ENCODE measurements at places on chromosomes 3 and 15. TPM values are rescaled to one million over a fixed set of nuclear protein-coding genes. Genes with fewer than 3 reads are reported as not detected.

- DNase-seq: no peak
These were observed 28.3 kb downstream of the RPLP1 start for GRCh38 chr15:69480932-69481331.

DNA sequence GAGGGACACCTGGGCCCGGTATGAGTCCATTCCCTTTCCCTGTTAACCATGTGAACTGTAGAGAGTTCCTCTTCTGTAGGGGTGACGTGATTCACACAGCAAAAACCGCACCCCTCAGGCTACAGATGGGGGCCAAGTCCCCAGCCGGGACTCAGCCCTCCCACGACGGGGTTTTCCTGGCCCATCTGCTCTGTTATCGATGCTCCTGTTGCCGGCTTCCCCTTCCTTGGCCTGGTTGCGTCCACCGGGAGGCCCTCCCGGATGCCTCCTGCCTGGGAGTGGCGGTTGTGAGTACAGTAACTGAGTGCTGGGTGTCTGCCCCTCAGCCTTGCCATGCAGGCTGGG lies 817 bp upstream of the PLXNA1 start:
- no peak for DNase-seq

Gene GOLGA8H
- 0.49 TPM for total RNA-seq

DNA sequence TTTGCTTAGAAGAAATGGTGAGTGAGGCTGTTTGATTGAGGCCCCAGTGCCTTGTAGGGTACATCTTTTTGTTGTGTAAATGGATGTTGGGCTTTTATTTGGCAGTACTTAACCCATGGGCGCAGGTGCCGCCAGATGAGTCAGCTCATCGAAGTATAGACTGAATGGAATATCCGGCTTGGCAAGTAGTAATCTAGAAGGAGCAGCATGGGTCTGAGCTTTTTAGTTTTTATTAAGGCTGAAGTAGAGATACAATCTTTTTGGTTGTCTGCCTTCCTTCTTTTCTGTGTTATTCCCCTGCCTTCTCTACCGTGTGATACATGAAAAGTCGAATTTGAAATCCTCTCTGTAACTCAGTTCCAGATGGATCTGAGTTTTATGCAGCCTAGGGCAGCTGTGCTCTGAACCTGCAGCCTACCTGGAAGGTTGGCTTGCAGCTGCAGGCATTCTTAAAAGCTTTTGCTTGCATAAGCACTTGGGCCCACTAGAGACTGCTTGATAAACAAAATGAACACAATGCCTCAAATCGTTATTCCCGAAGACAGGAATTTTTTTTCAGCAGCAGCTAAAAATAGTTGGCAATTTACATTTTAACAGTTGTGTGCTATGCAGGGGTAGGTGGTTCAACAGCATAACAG lies 177.5 kb upstream of the CGNL1 start:
- DNase-seq: no peak

- no peak for DNase-seq
These were observed 23.3 kb downstream of the LRRC2 start for GRCh38 chr3:46542801-46543201.

Gene TPRG1
- not detected for total RNA-seq

GRCh38 chr15:73867426-73867825 lies 5.9 kb upstream of the TBC1D21 start:
- DNase-seq: no peak

DNA sequence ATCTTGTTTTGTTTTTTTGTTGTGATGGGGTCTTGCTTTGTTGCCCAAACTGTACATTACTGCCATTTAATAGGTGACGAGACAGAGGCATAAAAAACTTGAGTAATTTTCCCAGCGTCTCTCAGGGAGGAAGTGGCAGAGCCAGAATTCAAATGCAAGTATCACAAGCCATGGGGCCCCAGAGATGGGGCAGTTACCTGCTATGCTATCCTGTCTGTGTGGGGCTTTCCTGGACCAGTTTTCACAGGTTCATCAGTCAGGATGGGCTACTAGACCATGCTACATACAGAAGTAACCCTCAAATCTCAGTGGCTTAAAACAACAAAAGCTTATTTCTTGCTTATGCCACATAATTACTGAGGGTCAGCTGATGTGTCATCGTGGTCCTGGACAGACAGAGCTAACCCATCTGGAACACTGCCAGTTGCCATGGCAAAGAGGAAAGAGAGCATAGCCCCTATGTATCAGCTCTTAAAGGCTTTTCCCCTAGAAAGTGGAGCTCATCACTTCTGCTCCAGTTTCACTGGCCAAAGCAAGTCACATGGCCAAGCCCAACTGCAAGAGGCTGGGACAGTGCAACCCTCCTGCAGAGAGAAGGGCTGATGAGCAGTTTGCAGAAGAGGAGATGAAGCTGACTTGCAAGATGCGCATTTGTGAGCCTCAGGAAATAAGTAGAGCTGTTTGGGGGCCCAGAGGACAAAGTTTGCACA lies 31.7 kb upstream of the SYNM start:
- no peak for DNase-seq

- no peak for DNase-seq
These were observed 27.4 kb upstream of the CACNA2D3 start for GRCh38 chr3:54094926-54095325.

DNA sequence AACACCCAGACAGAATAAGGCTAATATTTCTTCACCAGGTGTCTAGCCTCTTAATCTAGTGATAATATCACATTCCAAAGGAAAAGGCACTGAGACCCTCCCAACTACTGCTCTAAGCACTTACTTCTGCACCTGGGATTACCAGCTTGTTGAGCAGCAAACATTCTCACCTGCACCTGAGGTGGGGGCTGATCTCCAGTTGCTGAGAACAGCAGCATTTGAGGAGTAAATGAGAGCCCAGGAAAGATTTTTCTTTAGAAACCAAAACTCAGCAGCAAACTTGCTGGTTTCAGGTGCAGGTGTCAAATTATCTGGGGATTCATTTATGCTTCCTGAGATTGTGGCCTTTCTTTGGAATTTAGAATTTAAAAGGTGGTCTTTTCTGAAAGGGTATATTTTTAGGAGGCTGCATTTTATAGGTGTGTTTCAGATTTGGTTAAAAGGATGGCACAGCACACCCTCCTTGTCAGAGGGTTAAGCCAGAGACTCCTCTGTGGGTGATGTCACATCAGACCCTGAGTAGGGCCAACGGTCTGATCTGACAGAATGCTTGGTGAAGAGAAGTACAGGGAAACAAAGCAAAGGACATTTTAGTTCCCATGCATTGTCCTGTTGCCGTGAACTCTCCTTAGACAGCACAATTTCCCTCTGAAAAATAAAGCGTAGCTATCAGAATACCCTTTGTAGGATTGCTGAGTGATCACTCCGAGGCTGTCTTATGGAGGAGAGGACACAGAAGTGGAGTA lies 411.0 kb upstream of the ATP11B start:
- no peak for DNase-seq

DNA sequence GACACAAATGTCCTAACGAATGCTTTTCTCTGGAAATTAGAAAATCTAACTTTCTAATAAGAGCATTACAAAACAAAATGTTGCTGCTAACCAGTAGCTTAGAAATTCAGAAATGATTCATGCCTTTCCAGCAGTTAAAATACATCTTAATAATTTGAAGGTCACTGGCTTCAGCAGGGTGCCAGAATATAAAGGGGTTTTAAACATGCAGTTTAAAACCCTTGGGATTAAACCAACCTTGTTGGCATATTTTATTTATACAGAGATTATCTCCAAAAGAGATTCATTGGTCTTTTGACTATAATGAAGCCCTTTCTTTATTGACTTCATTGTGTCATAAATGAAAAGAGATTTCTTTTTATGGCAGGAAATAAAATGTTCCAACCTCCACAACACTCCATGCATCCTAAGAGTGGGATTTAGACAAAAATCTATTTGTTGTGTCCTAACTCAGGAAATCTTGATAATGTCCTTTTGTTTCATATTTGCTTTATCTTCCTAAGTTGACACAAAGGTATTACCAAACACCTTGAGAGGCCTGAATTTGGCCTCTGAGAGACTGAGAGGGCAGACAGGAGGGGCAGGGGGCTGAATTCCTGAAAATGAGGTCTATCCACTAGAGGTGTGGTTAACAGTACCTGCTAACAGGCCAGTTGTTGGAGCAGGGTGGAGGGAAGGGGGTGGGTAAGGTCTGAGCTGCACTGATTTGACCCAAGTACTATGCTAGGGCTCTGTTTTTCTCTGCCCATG lies 124.4 kb downstream of the FEZF2 start:
- no peak for DNase-seq

Gene CELSR3
- 3.2 TPM for total RNA-seq

DNA sequence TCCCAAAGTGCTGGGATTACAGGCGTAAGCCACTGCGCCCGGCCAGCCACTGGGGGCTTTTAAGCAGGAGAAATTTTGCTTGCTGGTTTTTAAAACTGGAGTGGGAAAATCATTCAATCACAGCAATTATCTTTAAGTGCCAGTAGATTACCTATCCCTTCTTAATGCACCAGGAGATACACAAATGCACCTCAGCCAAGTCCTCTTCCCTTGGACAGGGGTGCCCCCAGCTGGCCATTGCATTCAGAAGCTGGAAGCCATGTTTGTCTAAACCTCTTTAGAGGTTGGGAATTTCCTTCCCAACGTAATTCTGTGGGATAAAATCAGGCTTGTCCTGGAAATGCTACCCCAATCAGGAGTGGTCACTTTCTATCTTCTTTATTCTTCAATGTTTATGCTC lies 26.6 kb downstream of the MIX23 start:
- peak; percentile 57 for DNase-seq

DNA sequence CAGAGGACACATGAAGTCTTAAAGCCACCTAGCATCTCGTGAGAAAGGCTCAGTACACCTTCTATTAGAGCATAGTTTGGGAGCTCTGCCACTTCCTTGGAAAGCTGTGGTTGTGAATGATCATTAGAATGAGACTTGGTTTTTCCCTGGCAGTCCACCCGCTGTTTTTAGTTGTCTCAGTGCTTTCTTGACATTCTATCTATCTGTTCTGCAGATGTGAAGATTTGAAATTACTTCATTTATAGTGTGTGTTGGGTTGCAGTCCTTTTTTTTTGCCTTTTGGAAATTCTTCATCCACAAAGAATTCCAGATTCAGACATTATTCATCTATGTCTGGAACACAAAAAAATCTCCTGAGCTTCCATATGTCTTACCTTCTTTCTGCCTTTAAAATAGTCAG lies 23.7 kb downstream of the PPP2R3A start:
- no peak for DNase-seq

Gene EPHB1
- total RNA-seq: not detected

Gene CPNE9
- not detected for total RNA-seq

- DNase-seq: peak; percentile 35
These were observed 1.8 kb downstream of the ARRDC4 start for GRCh38 chr15:97962263-97962662.

DNA sequence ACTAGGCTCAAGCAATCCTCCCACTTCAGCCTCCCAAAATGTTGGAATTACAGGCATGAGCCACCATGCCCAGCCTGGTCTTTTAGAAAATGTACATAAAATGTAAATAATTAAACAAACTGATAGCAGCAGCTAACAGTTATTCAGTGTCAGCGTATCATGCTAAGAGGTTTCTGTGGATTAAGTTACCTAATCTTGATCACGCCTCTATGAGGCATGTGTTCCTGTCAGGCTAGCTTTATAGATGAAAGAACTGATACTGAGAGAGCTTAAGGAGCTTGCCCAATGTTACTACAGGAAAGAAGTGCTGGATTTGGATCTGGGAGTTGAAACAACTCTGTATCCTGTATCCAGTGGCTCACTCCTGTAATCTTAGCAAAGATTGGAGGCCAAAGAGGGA lies 11.2 kb upstream of the MST1R start:
- no peak for DNase-seq

GRCh38 chr15:92843814-92844213 lies 56.3 kb upstream of the CHD2 start:
- DNase-seq: no peak

GRCh38 chr15:71295603-71296314 lies 180.5 kb downstream of the THSD4 start:
- no peak for DNase-seq

DNA sequence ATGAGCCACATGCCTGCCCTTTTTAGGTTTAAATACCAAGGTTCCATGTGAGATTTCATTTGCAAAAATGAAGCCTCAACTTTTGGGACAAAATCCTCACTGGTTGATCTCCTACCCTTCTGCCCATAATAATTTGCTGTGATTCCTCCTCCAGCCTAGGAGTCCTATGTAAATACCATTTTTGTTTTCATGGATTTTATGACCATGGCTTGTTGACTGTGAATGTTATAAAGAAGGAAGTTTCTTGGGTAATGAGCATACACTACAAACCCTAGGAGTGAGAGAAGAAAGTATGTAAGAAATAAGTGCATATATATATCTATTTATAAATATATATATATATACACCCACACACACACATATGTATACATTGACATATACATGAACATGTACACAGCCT lies 13.1 kb downstream of the RLBP1 start:
- DNase-seq: no peak

Gene MIX23
- 152 TPM for total RNA-seq

DNA sequence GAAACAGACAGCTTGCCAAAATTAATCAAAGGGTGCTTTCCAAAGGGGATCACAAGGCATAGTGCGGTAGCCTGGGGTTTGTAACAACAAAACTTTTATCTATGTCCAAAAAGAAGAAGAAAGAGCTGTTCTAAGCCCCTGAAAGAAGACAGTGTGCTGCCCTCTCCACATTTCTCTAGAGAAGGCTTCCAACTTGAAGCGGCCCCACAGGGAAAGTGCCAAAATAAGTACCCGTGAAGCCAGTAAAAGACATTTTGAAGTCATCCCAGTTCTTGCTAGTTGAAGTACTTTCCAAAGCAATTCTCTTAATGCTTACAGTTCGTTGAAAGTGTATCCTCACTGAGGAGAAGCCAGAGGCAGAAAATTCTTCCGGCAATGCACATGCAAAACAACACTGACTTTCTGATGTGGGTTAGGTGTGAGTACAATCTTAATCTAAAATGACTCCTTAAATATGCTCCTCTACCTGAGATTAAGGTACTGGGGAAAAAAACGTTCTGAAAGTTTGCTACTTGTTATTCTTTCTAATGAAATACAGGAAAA lies 21.3 kb downstream of the GPR15 start:
- DNase-seq: no peak

Gene CIDEC
- 2.8 TPM for total RNA-seq

GRCh38 chr3:113409676-113410075 lies 31.6 kb downstream of the CFAP44 start:
- no peak for DNase-seq

Gene UBL7
- 63.2 TPM for total RNA-seq

- DNase-seq: no peak
These were observed 24.6 kb upstream of the ZNF280D start for GRCh38 chr15:56757875-56758274.

DNA sequence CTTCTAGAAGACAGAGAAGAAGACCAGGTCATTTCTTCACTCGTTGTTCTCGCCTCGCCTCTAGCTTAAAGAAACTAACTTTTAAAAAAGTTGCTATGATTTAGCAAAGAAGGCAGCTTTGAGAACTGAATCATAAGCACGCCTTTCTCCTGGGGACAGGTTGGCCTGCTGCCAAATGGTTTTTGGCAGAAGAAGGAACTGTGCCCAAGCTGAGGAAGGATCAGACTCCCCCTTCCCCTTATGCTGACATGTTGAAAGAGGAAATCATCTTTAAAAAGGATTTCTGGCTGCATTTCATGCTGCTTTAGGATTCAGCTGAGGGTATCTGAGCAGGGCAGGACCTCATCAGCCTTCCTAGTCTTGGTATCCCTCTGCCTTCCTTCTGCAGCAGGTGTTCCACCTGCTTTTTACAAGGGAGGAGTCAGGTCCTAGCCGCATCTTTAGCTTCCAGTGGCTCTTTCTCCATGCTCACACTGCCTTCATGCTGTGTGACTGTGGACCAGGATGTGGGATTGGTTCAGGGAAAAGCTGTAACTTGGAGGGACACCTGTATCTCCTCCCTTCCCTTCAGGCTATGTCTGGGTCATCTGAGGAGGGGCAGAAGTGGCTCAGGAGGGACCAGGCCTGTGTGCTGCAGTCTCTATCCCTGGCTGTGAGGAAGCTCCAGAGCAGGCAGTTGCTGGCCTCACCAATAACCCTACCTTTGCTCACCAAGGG lies 34.1 kb upstream of the HACD2 start:
- no peak for DNase-seq

All from HepG2 (cell line).